ENCODE measurements at places on chromosomes 2 and 18.

DNA sequence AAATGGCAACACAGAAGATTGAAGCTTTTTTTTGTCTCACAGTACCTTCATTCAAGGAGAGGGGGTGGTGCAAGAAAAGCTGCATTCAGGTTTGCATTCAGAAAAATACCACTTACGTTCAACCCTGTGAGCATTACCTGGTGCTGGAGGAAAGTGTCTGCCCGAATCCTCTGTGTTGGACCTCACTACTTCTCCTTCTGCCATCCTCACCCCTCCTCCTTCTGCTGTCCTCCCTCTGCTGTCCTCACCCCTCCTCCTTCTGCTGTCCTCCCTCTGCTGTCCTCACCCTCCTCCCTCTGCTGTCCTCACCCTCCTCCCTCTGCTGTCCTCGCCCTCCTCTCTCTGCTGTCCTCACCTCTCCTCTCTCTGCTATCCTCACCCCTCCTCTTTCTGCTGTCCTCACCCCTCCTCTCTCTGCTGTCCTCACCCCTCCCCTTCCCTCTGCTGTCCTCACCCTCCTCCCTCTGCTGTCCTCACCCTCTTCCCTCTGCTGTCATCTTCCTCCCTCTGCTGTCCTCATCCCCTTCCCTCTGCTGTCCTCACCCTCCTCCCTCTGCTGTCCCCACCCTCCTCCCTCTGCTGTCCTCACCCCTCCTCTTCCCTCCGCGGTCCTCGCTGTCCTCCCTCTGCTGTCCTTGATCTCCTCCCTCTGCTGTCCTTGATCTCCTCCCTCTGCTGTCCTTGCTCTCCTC lies 11.3 kb downstream of the GAD1 start:
- DNase-seq: no peak

DNA sequence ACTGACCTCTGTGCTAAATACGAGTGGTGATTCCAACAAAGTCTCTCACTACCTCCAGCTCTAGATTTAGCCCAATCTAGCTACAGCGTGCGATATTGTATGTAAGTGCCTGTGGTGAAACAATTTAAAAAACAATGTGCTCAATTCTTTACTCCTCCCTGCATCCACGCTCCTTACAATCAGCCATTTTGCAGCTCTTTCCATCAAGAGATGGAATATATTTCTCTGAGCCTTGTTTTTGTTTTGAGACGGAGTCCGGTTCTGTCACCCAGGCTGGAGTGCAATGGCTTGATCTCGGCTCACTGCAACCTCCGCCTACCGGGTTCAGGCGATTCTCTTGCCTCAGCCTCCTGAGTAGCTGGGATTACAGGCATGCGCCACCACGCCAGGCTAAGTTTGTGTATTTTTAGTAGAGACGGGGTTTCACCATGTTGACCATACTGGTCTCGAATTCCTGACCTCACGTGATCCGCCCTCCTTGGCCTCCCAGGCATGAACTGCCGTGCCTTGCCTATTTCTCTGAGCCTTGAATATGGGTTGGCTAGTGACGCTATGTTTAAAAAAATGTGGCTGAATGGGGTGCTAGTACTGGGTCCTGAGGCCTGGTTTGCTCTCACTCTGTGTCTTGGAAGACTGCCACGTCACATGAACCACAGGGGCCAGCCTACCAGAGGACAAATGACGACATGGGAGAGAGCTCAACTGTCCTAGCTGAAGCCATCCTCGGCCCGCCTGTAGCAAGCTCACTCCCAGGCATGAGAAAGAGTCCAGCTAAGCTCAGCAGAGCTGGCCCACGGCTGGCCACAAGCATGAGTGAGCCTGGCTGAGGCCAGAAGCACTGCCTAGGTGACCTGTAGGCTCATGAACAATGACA lies 14.8 kb downstream of the WDFY1 start:
- DNase-seq: no peak

DNA sequence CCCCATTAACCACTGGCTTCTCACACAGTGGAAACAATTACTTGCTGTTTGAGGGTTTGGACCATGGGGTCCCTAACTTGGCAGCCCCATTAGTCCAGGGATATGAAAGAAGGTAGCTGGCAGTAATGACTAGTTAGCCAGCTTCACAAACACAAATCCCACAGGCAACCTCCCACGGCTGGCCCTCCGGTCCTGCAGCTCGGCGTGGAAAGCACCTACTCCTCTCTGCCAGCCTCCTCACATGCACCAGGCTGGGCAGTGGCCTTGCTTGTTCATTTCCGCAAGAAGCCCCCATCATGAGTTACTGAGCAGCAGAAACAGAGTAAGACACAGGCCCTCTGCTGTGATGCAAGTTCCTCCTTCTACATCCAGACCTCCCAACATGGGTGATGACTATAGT lies 13.7 kb downstream of the C1QL2 start:
- DNase-seq: no peak

GRCh38 chr2:232320443-232320803 lies 58.1 kb upstream of the ALPP start:
- no peak for DNase-seq

DNA sequence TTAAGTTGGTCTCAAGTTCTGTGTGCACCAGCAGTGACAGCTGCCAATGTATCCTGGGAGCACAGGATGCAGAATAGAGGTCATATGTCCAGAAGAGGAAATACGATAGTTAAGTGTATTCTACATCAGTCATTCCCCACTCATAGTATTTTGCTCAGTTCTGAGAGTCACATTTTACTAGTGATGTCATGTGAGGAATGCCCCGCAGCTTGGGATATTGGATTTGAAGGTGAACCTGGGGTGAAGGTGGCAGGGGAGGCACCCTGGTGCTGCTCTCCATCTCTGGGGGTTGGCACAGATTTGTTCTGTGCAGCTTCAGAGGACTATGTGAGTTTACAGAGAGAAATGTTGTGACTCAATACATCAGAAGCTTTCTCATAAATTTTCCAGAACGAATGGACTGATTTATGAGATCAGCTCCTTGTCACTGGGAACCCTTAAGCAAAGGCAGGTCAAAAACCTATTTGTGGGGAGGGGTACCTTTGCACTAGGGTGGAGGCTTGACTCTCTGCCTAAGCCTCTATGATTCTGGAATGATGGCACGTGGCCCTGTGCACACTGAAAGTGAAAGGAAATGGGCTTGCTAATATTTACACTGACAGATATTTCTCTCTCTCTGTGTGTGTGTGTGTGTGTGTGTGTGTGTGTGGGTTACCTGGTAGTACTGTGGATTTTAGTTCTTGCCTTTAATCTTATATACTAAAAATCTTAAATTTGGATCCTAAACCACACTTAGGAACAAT lies 95.9 kb downstream of the NEB start:
- DNase-seq: no peak

DNA sequence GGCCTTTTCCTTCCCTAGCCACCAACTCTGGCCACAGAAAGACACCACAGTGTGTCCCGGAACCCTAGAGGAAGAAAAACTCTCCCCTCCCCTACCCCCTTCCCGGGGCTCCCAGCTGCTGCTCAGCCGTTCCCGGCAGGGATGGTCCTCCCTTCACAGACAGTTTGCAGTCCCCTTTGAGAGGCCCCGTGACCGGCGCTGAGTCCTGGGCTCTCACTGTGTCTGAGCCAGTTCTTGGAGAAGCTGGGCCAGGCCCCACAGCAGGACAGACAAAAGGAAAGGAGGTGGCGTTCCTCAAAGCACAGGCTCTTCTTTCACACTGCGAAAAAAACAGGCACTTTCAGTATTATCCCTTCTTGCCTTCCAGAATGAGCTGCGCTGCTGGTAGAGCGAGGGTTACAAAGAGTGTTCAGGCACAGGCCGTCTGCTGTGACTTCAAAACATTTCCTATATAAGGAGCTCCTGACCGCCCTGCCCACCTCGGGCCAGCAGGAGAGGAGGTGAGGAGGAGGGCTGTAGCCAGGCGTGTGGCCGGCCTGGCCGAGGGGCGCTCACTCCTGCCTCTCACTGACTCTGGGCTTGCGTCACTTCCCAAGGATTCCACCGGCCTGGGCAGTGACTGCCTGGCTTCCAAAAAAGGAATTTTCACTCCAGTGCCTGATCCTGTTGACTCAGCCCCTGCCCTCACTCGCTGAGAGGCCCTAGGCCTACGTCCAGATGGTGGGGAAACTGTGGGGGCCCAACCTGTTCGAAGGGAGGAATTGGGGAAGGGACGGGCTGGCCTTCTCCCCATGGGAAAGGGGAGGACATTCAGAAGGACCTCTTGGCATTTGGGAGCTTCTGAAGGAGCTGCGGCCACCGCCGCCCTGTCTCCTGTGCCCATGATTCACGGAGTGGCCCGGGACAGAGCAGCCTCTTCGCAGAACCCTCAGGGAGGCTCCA lies 24.9 kb downstream of the CIDEA start:
- no peak for DNase-seq

GRCh38 chr2:224286923-224287322 lies 115.0 kb downstream of the FAM124B start:
- no peak for DNase-seq

DNA sequence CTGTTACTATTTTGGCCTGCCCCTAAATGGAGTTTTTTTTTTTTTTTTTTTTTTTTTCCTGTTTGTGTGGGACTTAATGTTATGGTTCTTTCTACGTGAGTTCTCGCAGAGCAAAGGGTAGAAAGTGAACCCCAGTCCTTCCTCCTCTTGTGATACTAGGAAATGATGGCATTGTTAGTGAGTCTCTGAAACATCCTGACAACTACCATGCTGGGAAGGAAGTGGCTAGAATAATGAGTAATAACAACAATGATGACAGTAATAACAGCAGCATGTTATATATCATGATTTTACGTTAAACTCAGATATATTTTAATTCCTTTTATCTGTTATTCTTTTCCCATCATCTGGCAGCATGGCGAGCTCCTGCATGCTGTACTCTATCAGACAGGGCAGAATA lies 216.2 kb upstream of the LINC00305 start:
- no peak for DNase-seq

- no peak for DNase-seq
Observed at GRCh38 chr2:185643434-185643833, 95.2 kb upstream of the FSIP2 start.

- peak; percentile 9 for DNase-seq
Observed at GRCh38 chr2:133886735-133887675, 318.7 kb upstream of the NCKAP5 start.

- DNase-seq: no peak
Observed at GRCh38 chr2:176685908-176686307, 416.7 kb downstream of the MTX2 start.

- no peak for DNase-seq
Observed at GRCh38 chr18:69885841-69886531, 61.7 kb downstream of the CD226 start.

GRCh38 chr2:200703127-200703925 lies 108.4 kb upstream of the BZW1 start:
- no peak for DNase-seq

DNA sequence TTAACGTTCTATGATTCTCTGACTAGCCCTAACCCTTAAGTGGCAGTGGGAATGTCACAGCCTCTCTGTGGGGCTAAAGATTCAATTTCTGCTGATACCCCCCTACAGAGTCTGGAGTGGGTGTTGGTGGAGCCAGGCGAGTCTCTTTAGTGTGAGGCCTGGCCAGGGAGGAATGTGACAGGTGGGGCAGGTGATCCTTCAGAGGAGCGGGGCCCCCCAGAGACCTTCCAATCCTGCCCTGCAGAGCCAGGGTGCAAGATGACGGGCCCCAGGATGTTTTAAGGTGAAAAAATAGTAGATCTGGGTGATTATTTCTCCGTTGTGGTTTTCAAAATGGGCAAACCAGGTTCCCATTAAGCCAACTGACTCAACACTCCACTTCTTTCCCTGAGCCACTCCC lies 28.2 kb upstream of the DNMT3A start:
- DNase-seq: no peak

DNA sequence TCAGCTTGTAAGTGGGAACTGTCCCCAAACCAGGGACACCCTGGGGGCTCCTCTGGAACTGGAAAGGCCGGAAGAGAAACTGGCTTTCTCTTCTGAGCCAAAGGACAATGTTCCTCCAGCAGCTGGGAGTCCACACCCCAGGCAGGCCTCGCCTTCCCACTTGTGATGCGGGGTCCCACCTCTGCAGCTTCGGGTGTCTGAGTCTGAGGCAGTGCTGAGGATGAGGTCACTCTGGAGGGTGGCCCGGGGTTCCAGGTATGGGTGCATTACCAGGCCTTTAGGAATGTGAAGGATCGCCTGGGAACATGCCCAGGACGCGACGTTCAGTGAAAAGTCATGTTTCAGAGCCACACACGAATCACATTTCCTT lies 18.2 kb upstream of the BOK start:
- DNase-seq: no peak

DNA sequence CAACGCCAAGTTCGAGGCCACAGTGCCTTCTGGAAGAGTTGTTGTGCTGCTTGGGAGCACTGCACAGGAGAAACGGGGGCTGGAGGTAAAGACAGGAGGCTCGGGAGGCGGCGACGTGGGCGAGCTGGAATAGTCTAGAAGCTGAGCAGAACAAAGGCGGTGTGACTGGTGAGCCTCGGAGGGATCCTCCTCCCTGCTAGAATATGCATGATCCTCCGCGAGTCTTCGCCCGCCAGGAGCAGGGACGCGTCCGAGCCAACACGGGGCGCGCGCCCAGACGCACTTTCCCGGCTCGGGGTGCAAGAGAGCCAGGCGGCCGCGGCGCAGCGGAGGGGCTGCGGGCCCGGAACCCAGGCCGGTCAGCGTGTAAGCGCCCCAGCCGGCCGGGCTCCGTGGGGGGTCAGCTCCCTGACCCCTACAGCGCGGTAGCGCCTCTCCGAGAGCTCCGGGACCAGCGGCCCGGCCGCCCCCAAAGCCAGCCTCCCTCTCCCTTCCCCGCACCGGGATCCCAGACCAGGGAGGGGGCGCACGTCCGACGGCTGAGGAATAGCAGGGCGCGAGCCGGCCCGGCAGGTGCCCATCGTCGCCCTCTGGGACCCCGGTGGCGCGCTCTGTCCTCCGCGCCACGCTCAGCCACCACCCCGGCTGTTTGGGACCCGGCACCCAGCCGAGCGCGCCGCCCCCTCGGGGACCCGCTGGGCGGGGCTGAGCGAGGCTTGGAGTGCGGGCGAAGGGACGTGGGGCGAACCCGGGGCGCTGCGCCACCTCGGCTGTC lies 62.5 kb downstream of the GNAL start:
- DNase-seq: no peak

- no peak for DNase-seq
Observed at GRCh38 chr2:104793966-104794365, 59.9 kb upstream of the POU3F3 start.

DNA sequence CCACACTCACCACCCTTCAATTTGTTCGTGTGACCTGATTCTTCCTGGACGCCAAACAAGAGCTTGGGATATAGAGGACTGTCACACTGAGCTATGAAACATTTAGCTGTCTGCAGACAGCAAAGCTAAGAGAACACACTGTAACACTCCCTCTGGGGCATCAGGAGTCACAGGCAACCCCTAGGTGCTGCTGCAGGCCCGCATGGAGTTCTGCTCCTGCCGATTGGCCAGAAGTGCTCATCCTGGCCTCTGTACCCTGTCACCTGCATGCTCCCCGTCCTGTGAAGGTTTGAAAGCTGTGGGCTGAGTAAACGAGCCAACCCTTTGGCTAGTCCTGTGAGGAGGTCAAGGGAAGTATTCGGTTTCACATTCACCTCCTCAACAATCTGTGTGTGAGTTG lies 73.7 kb downstream of the PDK1 start:
- DNase-seq: no peak
